GM03348 (cell line): ENCODE measurements at places on chromosomes 7 and 10.

- DNase-seq, result peak; percentile 43
Observed at GRCh38 chr7:28203508-28204240, 23.1 kb upstream of the JAZF1 start.

DNA sequence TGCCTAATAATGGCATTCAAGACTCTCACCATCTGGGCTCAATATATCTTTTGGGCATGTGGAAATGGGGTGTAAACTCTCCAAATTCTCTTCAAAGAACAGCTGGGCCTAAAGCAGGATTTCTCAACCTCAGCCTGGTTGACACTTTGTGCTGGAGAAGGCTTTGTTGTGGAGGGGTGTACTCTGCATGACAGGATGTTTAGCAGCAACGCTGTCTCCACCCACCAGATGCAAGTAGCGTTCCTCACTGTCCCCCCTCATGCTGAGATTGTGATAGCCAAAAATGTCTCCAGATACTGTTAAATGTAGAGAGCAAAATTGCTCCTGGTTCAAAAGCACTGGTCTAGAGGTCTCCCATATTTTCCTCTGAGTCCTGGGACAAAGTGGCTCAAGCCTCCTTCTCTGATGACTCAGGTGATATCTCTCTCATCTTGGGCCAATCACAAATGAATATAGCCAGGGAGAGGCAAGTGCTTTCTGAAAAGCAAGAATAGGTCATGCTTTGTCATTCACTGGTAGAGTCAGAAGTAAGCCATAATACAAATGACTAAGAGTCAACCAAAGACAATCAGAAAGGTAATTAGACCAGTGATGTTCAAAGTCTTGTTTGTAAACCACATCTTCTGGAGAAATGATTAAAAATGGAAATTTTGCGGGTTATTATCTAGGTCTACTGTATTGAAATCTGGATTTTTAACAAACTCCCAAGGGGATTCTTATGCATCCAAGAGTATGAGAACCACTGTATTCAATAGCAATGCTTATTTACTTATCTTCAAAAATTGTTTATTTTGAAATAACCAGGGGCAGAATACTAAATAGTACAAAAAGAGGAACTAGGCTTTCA, 330.8 kb downstream of the PTEN start:
- DNase-seq, result no peak

GRCh38 chr7:38905056-38905759, 3.8 kb downstream of the VPS41 start:
- no peak for DNase-seq

GRCh38 chr10:124005991-124006392, 87.4 kb downstream of the CHST15 start:
- no peak for DNase-seq

DNA sequence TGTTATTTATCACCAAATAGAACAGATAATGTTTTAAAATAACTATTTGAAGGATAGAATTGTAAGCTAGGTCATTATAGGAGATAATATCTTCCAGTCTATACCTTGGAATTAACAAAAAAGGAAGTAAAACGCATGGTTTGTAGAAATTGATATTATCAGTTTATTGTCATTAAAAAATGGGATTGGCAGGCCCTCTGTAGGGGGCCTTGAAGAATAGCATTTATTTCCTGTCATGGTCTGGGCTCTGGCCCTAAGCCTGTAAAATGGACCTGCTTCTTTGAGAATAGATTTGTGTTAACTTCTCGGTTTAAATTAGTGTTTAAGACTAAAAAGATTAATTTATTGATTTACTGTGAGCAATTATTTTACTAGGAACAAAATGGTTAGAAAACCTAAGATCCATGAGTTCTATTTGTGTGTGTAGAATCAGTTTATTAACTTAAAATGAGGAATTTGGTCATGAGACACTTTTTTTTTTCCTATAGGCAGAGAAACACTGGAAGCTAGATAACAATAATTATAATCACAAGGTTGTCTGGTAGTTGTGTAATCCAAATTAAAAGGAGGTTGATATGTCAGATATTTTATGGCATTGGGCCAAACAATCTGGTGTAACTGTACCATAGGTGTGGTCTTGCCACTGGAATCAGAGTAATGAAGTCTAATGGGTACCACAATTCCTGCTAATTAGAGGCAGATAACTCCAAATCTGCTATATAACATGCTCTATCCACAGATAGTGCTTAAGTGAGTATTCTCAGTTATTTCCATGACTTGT, 197.4 kb upstream of the FOXP2 start:
- DNase-seq, result no peak

- DNase-seq, result no peak
Observed at GRCh38 chr7:156836443-156836842, 56.5 kb downstream of the LMBR1 start.

GRCh38 chr7:101179117-101179516, 976 bp downstream of the NAT16 start:
- DNase-seq, result no peak

DNA sequence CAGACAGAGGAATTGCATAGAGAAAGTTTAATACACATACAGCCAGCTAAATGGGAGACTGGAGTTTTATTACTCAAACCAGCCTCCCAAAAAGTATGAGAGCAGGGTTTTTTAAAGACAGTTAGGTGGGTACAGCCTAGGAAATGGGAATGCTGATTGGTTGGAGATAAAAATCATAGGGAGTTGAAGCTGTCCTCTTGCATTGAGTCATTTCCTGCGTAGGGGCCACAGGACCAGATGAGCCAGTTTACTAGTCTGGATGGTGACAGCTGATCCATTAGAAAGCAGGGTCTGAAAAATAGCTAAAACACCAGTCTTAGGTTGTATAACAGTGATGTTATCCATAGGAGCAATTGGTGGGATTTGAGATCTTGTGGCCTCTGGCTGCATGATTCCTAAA, 76.1 kb upstream of the POM121L12 start:
- no peak for DNase-seq

GRCh38 chr10:100982916-100983830, 4.1 kb downstream of the MRPL43 start:
- DNase-seq, result no peak

DNA sequence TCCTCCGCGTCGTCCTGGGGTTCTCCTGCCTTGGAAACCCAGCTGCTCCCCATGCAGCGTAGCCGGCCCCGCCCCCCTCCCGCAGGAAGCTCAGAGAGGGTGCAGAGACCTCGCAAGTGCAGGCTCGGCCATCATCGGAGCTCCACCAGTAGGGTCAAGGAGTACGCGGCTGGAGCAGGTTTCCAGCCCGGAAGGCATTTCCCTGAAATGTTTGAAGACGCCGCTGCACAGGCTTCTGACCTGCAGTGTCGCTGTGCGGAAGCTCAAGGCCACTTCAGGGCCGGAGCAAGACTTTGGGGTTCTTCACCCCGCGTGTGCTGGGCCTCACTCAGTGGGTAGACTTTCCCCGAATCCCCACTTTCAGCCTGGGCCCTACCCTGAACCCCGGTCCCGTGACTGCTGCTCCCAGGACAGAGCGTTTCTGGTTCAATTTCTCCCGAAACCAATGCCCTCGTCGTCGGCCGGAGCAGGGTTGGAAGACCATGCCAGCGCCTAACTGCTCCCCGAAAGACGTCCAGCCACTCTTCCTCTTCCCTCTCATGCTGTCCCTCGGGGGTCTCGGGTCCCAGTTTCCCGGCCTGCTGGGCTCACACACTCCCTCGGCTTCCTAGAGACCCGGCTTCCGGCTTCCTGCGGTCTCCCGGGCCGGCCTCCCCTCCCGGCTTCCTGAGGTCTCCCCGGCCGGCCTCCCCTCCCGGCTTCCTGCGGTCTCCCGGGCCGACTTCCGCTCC, 52.1 kb downstream of the INSIG1 start:
- DNase-seq, result peak; percentile 27

DNA sequence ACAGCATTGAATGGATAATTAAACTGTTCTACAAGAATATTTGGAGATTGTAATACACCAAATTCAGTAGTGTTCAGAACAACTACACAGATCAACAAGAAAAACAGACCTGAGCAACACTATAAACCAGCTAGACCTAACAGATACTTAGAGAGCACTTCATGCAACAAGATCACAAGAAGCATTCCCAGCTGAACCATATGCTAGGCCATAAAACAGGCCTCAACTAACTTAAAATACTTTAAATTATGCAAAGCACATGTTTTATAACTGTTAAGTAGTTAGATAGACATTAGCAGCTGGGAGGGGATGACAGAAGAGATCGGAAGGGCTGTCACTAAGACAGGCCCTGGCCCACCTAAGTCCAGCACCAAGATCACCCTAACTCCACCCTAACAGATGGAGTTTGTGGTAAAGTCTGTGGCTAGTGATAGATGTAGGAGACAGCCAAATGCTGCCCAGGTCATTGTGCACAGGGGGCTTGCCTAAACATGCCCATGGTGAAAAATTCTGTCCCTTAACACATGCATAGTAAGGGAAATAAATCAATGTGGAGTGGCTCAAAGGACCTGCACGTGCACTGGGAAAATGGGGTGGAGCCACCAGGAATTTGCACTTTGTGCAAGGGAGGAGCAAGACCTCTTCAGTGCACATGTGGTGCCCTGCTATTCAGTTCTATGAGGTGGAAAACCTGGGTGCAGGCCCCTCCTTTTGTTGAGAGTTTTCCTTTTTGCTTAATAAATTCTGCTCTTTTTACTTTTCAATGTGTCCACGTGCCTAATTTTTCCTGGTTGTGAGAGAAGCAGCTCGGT, 567.8 kb upstream of the NRG3 start:
- no peak for DNase-seq

- no peak for DNase-seq
Observed at GRCh38 chr7:143385891-143386781, 5.0 kb downstream of the ZYX start.

DNA sequence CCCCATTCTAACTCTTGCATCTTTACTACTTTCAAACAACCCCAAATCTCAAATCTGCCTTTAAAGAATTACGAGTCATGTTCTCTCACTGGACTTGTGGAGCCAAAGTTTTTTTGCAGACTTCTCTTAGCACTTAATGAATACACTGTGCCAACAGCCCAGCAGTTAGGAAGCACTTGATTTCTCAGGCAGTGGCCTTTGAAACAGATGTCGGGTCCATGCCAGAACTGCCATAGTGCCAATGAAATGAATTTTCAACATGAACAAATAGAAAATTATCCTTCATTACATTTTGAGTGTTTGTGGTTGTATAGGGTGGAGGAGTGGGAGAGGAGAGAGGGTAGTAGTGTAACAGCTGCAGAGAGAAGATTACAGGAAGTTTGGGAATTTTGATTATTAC, 5.9 kb downstream of the BORCS7 start:
- DNase-seq, result no peak

GRCh38 chr10:122756656-122757055, 57.0 kb upstream of the C10orf120 start:
- DNase-seq, result no peak

- no peak for DNase-seq
Observed at GRCh38 chr7:1676550-1677078, 6.5 kb downstream of the ELFN1 start.

DNA sequence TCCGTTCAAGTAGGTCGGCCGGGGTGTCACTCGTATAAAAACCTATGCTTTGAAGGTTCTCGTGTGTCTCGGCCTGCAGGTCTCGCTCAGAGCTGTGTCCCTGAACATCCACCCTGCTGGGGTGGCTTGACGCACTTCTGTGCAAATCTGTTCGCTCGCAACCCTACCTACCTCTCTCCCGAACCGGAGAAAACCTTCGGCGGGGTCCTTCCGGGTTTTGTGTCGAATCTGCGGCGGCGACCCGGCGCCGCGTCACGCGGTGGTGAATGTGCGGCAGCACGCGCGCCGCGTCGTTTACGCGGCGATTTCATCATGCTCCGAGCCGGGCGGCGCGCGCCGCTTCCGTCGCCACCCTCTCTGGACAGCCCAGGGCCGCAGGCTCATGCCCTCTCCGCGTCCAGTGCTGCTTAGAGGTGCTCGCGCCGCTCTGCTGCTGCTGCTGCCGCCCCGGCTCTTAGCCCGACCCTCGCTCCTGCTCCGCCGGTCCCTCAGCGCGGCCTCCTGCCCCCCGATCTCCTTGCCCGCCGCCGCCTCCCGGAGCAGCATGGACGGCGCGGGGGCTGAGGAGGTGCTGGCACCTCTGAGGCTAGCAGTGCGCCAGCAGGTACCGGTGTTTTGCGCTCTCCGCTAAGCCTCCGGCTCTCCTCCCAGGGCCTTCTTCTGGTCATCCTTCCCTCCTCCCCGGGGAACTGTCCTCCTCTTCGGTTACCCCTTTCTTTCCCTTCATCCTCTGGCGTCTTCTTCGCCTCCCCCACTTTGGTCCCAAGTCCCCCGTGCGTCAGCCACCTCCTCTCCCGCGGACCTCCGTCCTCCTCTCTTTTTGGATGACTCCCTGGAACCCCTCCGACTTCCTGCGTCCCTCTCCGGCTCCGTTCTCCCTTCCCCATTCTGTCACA, at the start of gene GARS1:
TSS of gene GARS1 (plus strand) at position 339 of the 896 bp plus-strand sequence. CDS start at position 383, 44 bp downstream.
- peak; percentile 94 for DNase-seq

GRCh38 chr10:15558136-15558535, 161.6 kb downstream of the ITGA8 start:
- peak; percentile 29 for DNase-seq

GRCh38 chr7:136655414-136655813, 213.0 kb upstream of the CHRM2 start:
- DNase-seq, result no peak

DNA sequence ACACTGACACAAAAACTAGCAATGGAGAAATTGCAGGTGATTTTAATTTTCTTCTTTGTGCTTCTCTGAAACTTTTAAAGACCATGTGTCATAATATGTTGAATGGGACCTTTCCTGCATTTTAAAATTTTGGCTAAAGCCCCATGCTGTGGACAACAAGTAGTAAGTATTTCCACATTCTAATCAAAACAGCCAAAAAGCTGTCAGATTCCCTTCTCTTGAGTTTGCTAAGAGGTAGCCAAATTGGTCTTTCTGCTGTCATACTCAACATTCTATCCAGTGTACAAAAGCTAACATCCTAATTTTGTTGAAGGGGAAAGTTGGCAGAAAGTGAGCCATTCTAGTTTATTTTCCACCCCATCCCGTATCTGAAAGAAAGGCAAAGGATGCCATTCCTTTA, 447.6 kb downstream of the TFEC start:
- no peak for DNase-seq

DNA sequence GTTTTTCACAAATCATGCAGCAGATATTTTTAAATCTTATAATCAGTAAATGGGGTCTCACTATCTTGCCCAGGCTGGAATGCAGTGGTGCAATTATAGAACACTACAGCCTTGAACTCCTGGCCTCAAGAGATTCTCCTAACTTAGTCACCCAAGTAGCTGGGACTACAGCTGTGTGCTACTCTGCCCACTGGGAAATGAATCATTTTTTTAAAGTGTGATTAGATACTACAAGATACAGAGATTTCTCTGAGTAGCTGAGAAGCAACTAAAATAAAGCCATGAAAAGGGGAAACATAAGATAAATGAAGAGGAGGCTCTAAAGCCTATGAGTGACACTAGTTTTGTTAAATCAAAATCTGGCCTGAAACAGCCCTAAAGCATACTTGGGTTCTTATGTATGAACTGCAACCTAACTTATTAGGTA, 119.7 kb downstream of the JMJD1C start:
- DNase-seq, result peak; percentile 8

- DNase-seq, result no peak
Observed at GRCh38 chr7:107955394-107955793, 47.6 kb downstream of the LAMB1 start.
